ENCODE measurements at places on chromosomes 11 and 22.

GRCh38 chr11:665704-666281, 28.7 kb downstream of the DRD4 start:
- no peak for DNase-seq

GRCh38 chr11:65745049-65745448, 24.5 kb upstream of the RNASEH2C start:
- DNase-seq, result no peak

DNA sequence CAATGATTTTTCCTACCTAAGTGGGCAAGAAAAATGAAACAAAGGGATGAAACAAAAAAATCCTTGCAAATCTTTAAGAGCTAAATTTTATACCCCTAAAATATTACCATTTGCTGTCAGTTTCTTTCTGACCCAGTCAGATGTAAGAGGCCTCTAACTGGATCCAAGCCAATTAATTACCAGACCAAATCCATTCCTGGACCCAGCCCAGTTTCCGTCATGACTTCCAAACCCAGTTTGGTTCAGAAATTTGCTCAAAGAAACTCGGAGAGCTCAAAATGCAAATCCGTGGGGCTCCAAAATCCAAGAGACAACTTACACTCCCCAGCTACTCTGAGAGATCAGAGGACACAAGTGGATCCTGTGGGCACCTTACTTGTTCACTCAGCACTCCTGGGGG, 46.8 kb downstream of the TRIM44 start:
- DNase-seq, result no peak

- DNase-seq, result no peak
Measured at GRCh38 chr11:70312401-70313357, 42.2 kb downstream of the PPFIA1 start.

- no peak for DNase-seq
Measured at GRCh38 chr22:27554106-27554811, 247.3 kb downstream of the MN1 start.

DNA sequence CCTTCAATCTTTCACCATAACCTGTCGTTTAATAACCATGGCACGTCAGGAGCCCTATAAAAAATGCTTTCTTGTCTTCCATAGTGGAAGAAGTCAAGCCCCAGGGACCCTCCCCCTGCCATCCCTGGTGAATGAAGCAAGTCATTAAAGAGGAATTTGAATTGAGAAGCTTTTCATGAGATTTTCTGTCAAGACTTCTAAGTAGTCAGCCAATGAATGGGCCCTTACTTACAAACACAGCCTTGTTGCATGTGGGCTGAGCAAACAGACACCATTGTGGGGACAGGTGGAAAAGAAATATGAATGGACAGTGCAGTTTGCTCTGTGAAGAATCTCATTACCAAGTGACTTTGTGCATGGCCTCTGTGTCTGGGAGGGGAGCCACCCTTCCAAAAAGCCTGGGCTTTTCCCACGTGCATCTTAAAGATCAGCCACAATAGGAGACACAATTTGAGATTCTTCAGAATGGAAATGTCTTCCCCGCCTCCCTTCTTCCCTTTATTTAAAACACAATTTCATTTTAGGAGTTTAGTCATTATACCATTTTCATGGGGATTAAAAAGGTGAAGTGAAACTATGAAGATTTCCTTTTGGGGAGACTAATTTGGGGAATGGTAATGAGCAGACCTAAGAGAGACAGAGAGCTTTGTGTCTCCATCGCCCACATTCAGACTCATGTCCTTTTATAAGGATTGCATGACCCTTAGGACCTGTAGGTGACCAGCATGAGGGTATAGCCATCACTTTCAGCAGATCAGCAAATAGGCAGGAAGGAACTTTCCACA, 152.0 kb downstream of the LRRC4C start:
- no peak for DNase-seq

DNA sequence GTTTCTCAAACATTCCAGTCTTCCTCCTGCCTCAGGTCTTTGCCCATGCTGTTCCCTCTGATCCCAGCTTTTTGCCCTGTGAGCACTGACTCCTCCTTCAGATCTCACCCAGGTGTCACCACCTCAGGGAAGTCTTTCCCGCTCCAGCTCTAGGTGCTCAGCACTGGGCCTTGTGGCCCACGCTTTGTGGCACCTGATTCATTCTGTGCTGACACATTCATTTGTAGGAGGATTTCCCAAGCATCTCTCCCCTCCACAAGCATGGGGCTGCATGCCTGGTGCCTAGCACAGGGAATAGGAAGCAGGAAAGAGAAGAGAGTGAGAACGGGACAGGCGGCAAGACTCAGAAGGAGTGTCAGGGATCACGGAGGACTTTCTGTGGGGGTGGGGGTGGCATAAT, 17.6 kb downstream of the MPPED1 start:
- DNase-seq, result no peak
